ENCODE measurements at places on chromosomes 7 and 10.

DNA sequence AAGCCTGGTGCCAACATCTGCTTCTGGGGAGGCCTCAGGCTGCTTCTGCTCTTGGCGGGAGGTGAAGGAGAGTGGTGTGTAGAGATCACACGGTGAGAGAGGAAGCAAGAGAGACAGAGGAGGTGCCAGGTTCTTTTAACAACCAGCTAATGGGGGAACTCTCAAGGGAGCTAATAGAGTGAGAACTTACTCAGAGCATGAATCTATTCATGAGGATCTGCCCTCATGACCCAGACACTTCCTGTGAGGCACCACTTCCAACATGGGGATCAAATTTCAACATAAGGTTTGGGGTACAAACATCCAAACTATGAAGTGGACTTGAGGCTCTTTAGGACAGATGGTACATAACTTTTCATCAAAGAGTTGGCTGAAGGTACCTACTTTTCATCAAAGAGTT lies 5.1 kb upstream of the ZNF32 start:
- DNase-seq, result no peak

GRCh38 chr10:30897048-30897447 lies 134.6 kb downstream of the ZNF438 start:
- no peak for DNase-seq

DNA sequence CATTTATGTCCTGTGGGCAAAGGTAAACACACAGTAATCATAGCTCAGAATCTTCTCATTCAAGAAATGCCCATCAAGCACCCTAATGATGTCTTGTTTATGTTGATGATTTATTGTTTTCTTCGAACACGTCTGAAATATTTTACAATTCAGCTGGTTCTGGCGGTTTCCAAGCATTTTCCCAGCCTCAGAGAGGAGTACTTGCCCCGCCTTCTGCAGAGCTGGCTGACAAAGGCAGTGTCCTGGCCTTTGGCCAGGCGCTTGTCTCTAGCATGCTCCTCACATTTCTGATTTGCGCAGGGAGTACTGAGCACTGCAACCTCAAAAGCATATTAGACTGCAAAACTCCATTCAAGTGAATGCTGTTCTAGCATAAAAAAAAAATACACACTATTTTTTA lies 314.2 kb upstream of the GNAI1 start:
- no peak for DNase-seq

DNA sequence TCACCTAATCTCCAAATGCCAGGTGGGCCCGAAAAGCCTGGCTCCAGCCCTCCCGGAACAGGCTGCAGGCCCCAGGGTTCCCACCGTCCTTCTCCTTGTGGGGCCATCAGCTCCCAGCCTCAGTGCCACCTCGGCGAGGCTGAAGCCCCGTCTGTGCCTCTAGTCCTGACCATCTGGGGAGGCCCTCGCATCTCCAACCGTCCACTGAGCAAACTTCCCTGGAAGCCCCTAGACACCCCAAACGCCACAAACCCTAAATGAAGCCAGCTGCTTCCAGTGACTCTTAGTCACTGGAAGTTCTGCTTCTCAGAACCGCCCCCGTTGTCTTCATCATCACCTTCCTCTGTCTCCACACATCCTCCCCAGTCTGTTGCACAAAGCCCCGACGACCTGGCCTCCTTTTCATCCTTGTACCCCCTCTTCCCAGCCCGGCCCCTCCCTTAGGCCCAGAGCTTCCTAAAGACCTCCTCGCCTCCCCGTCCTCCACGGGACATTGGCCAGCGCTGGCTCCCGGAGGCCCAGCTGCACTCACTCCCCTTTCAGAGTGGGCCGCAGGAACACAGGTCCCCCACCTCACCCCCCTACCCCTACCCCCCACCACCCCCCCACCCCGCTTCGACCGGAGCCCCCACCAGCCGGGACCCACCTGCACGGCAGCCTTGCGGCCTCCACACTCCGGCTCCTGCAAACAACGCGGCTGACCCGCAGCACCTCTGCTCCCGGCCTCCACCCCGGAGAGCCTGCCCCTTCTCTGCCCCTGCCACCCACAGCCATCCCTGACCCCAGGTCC lies 1.1 kb upstream of the DIP2C start:
- DNase-seq, result no peak

- peak; percentile 97 for DNase-seq
Measured at GRCh38 chr10:101587725-101588653, at the start of the genes DPCD and POLL. Gene DPCD, plus strand, starts transcription at chr10:101588321. Its CDS starts 16 bp downstream, at chr10:101588337. Gene POLL, minus strand, starts transcription at chr10:101588257. Its CDS starts 897 bp downstream, at chr10:101587360.

DNA sequence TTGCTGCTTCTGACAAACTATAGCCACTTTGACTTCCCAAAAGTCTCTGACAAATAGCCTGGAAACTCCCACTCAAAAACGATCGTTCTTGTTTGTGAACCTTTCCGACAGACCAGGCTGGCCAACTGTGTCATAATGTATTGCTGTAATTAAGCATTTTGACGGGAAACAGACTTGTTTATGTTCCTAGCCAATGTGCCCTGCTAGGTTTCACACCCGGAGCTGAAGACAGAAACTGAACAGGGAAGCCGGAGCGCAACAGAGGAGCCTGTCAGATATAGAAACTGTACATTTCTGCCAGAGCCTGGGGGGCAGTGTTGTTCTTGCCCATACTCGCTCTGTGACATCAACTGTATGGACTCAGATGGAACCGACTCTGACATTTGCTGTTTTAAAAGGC lies 55.3 kb upstream of the C7orf33 start:
- peak; percentile 36 for DNase-seq

- DNase-seq, result no peak
Measured at GRCh38 chr10:71161425-71161824, 50.9 kb upstream of the UNC5B start.

DNA sequence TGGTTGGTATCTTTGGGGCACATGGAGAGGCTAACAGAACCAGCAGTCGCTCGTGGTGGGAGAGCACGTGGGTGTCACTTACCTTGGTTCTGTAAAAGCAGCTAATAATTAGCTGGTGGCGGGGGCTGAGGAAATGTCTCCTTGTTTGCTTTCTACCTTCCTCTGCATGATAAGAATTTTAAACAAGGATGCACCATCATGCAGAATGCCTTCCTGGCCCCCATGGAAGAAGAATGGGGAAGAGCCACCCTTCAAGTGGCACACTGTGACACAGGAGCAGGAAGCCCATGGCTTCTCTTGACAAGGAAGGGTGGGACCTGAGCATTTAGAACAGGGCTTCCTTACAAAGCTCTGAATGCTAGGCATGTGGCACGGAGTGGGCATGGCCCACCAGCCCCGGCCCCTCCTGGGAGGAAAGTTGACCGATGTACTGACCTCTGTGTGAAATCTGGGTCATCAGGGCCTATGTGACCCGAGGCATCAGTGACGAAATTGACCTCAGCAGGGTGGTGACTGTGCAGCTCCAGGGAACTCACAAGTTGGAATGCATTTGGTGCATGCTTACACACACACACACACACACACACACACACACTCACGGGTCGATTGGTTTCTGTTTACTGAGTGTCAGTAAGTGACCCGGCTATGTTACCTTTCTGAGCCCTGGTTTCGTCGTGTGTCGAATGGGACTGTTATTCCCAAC lies 116.9 kb upstream of the ANLN start:
- no peak for DNase-seq

DNA sequence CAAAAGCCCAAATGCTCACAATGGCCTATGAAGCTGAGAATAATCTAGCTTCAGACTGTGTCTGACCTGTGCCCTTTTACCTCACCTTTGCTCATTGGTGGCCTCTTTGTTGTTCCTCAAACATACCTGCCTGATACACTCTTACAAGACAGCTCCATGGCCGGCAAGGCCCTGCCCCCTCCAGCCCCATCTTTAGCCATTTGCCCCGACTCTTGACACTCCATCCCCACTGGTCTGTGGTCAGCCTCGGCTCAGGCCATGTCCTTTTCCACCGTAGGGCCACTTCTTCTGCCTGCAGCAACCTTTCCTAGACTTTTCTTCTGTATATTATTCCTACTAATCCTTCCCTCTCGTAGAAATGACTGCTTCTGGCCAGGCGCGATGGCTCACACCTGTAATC lies 265.2 kb downstream of the RPS24 start:
- DNase-seq, result no peak

DNA sequence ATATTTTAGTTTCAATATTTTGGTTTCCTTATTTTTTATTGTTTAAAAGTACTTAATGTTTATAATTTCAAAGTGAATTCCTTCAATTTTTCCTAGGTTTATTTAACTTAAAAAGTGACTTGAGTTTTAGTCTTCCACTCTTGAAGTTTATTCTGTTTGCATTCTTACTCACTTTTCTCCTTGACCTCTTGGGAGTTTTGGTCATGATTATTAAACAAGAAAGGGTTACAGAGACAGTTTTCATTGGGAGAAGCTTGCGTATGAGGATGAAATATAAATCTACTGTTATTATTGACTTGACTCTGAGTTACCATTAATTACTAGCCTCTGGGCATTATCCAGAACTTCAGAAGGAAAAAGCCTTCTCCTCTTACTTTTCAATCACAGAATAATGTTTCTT lies 216.0 kb downstream of the BMPER start:
- DNase-seq, result no peak

All from activated CD4-positive, alpha-beta T cell treated with anti-CD3 and anti-CD28 coated beads, Interleukin-2, amount 50 U/mL, for 48 hours (primary cell).